ENCODE measurements at places on chromosomes 1 and 21.

GRCh38 chr1:32012709-32013385, 821 bp upstream of the KHDRBS1 start:
- DNase-seq = no peak

DNA sequence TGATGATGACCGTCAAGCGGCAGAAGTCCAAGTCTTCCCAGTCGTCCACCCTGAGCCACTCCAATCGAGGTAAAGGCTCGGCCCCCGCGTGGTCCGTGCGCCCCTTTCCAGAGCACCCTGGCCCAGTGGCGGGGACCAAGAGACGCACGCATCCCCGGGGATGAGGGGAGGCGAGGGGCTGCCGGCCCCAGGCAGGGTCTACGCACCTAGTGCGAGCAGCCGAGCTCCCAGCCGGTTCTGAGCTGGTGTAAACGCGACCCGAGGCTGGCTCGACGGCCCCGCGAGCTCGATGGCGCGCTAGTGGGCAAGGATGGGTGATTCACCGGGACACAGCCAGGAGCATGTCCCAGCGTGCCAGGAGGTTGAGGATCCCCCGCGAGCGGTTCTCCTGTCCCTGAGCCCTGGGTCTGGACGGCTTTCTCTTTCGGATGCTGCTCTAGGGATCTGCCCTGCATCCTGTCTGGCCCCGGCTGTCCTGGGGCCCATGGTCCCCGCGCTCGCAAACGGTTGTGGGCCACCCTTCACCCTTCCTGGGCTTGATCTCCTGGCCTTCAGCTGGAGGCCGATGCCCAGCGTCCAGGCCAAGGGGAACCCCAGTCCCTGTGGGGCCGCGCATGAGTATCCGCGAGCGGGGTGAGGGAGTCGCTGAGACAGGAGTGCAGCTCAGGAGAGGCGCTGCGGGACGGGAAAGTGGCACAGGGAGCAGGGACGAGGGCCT, 689 bp downstream of the PKP1 start:
- no peak for DNase-seq

- no peak for DNase-seq
Observed at GRCh38 chr21:35324372-35325220, 275.5 kb upstream of the RUNX1 start.

DNA sequence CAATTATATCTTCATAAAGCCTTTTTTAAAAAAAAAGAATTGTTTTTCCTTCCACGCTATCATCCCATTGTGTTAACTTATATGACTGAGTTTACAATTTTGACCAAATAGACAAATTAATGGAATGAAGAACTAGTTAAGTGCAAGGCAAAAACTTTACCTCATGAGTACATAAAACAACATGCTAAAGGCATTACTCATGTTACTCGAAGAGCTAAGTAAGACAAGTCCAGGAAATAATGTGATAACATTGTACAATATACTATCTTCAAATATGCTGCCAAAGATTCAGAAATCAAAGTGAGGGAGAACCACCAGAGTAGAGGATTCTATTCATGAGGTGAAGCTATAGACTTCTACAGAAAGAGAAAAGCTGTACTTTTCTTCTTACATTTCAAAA, 24.2 kb upstream of the DYNLT5 start:
- no peak for DNase-seq

DNA sequence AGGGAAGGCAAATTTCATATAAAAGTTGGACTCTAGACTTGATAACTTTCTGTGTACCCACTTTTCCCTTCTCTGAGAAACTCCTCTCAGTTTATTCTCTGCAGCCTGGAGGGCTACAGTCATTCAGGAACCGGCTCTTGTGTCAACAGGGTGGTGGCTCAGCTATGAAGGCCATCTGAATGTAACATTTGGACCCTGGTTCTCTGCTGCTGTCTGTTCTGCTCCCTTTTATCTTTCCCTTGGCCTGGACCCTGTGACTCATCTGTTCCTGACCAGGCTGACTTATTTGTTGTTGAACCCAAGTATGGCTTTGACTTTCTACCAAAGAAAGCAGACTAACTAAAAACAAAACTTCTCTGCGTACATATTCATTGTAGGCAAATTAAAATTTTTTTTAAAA, 75.4 kb downstream of the CENPF start:
- no peak for DNase-seq

DNA sequence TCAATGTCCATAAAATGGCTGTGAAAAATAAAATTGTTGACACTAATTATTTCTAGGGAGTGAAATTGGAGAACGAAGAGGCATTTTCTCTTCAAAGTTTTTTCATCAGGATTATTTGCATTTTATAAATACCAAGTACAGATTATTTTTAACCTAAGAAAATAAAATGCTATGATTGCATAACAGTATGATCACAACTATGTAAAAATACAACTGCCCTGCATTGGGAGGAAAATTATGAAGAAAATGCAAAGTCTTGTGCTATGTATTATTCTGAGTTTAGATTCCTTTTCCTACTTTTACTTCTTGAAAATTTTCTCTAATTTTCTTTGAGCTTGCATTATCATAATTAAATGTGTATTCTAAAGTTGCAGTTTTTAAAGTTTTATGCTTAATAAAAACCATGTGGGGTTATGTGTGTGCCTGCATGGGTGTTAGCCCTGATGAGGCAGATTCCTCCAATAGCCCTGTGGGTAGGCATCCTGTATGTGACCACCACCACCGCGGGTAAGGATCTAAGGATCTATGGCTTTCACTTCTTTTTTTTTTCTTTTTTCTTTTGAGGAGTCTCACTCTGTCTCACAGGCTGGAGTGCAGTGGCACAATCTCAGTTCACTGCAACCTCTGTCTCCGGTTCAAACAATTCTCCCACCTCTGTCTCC, 24.7 kb downstream of the STX6 start:
- no peak for DNase-seq

- DNase-seq = no peak
Observed at GRCh38 chr1:44696101-44696500, 21.6 kb downstream of the ARMH1 start.

DNA sequence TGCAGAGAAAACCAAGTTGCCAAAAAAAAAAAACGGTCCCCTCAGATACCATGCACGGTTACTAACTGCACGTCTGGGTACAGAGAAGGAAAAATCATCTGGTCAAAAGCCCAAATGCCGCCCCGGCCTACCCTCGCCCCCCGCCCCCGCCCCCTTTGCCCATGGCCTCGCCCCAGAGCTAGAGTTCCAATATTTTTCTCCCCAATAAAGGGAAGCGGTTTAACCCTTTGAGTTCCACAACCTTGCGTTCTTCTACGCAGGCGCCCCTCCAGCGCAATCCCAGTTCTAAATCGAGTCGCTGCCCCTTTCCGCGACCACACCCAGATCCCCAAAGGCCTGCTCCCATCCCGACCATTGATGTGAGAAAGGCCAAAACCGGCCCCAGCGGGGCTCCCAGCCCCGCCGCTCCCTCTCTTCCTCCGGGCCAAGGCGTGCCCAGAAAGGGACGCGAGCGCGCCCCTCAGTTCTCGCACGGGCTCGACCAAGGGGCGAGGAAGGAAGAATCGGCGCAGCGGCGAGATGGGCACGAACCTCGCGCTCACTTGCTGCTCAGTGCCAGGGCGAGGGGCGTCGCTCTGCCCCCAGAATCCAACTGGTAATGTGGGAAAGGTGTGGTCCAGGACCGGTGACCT, 797 bp downstream of the WDR47 start:
- DNase-seq = no peak

Data from CD4-positive, alpha-beta T cell treated with Interleukin-10 for 1 hour (primary cell).